ENCODE measurements at places on chromosomes 6 and 20. TPM values are rescaled to one million over a fixed set of nuclear protein-coding genes. Genes with fewer than 3 reads are reported as not detected.

GRCh38 chr6:159506048-159506447, 187.0 kb downstream of the SOD2 start:
- DNase-seq, result no peak

- no peak for DNase-seq
These were observed 142.9 kb downstream of the ADGRB3 start for GRCh38 chr6:68777956-68778355.

DNA sequence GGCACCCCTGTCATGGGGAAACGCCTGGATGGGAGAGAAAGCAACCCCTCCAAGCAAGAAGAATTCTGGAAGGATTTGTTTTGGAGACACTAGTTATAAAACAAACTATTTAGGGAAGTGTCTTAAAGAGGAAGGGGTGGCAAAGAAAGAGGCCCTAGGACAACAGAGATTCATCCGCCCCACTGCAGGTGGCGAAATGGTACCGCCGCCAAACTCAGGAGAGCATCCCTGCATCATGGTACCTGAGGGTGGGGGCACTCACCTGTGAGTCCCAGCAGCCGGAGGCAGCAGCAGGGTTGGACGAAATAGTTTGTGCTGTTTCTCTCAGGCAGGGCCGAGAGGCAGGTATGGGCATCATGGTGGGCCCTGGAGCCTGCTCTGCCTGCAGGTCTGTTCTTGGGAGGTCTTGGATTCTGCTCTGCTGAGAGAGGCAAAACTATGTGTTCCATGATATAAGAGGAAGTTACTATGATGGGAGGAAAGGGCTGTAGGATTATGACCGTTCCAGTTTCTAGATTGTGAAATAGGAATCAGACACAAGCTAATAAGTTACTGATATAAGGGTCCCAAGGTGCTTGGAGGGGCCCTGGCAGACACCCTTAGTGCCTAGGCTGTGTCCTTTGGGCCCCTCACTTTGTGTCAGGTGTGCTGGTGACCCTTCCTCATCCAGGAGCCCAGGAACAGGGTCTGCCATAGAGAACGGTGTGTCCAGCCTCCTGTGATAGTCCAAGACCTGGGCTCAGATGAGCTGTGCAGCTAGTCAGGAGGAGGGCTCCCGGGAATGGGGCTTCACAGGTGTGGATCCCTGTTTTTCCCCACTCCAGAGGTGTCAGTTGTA, 20.4 kb downstream of the SIRPD start:
- no peak for DNase-seq

DNA sequence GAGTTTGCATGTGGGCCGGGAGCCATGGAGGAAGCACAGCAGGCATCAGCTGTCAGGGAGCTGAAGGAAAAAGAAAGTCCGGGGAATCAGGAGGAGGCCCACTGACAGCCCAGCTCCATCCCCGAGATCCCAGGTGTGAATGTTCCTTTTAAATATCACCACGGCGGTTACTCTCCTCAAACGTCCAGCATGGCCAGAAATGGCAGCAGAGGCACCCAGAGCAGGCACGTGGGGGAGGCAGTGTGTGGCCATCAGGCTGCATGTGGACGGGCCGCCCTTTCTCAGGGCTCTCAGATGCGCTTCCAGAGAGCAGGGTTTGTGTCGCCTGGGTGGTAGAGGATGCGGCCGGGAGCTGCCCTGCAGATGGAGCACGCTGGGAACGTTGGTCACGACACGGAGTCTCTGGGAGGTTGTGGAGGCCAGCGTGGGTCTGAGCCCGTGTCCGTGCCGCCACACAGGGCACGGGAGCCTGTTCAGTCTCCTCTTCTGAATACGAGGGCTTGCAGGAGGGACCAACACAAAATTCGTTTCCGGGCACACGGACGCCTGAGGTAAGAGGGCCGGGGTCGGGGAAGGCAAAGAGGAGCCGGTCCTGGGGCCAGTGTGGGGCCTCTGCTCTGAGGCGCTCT, 45.3 kb upstream of the DACT2 start:
- DNase-seq, result no peak

GRCh38 chr6:123338394-123338793, 298.4 kb downstream of the TRDN start:
- no peak for DNase-seq

- DNase-seq, result no peak
These were observed 99.5 kb downstream of the CD164 start for GRCh38 chr6:109282756-109283155.

- DNase-seq, result no peak
These were observed 57.7 kb downstream of the PPP1R14C start for GRCh38 chr6:150200428-150201100.

DNA sequence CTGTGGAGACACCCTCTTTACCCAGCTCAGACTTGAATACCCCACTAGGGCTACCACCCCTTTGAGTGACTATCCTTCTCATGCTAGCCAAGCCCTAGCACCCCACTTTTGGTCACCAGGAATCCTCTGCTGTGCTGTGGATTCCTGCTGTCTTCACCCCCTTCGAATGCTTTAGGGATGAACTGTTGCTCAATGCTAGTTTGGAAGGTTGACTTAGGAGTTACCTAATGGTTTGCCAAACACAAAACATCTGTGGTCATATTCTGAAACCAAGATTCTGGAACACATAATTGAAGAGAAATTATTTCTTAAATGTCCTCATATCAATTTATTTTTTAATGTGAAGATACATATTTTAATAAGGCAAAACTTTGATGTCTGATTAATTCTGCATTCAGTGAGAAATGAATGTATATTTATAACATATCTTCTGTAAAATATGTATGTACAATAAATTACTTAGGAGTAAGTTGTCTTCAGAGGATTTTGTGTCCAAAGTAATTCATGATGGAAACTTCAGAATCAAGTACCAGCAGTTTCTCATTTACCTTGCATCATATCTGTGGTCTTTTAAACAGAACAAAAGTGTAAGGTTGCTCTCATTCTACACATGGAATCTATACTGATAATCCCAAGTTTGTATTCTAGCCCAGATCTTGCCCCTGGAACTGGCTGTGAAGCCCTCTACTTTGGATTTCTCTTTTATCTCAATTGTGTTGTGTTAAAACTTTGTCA, 46.9 kb downstream of the TMEM200A start:
- DNase-seq, result no peak

The MOG gene
- total RNA-seq, result not detected

The EYA2 gene
- total RNA-seq, result 31.0 TPM

The CYP39A1 gene
- total RNA-seq, result 17.6 TPM

The OLIG3 gene
- not detected for total RNA-seq

Data from prostate gland (tissue), 2 donors.